ENCODE measurements at places on chromosomes 1 and 21. TPM values are rescaled to one million over a fixed set of nuclear protein-coding genes. Genes with fewer than 3 reads are reported as not detected.
A peak's percentile ranks its signal among the peaks of the same experiment; 100 is the strongest.

- peak; percentile 66 for DNase-seq
Observed at GRCh38 chr21:43644609-43645008, 14.7 kb downstream of the HSF2BP start.

GRCh38 chr1:226977643-226978431 is 37.7 kb downstream of the COQ8A start:
- no peak for DNase-seq

DNA sequence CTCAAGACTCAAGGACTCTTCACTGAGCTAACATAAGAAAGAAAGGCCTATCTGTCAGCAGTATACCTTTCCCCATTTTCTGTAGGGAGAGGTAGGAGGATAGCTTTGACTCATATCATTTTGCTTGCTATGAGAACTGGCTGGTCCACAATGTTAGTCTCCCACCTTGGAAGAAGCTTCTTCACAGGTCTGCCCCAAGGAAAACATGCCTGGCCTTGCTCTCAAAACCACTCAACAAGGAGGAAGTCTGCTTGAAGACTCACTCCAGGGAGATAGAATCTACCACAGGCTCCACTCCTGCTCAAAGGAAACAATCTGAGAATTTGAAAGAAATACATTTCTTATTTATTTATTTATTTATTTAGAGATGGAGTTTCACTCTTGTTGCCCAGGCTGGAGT is 29.5 kb upstream of the LAMC1 start:
- DNase-seq = no peak

GRCh38 chr1:1943834-1944570 is 24.9 kb upstream of the TMEM52 start:
- DNase-seq = peak; percentile 27

DNA sequence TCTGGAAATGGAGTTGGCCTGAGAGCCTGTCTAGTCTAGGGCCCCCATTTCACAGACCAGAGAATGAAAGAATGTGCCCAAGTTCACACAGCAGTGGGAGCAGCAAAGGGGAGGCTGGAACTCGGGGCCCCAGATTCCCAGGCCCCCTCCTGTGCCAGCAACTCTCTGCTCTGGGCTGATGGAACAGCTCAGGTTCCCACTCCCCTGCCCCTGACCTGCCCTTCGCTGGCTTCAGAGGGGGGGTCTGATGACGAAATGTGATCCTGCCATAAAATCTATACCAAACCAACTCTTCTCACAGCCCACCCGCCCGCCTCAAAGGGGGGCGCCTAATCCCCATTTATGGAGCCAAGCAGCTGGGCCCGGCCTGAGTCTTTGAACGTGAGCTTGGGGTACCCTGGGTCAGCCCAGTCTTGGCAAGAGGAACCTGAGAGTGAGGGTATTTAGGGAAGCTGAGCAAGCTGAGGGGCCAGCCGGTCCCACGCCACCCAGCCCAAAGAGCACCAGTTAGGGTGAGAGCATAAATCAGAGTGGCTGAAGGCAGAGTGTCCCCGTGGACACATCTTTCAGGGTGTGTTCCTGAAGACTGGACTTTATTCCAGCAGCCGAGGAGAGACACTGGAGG is 65.0 kb downstream of the FOXD2 start:
- no peak for DNase-seq

DNA sequence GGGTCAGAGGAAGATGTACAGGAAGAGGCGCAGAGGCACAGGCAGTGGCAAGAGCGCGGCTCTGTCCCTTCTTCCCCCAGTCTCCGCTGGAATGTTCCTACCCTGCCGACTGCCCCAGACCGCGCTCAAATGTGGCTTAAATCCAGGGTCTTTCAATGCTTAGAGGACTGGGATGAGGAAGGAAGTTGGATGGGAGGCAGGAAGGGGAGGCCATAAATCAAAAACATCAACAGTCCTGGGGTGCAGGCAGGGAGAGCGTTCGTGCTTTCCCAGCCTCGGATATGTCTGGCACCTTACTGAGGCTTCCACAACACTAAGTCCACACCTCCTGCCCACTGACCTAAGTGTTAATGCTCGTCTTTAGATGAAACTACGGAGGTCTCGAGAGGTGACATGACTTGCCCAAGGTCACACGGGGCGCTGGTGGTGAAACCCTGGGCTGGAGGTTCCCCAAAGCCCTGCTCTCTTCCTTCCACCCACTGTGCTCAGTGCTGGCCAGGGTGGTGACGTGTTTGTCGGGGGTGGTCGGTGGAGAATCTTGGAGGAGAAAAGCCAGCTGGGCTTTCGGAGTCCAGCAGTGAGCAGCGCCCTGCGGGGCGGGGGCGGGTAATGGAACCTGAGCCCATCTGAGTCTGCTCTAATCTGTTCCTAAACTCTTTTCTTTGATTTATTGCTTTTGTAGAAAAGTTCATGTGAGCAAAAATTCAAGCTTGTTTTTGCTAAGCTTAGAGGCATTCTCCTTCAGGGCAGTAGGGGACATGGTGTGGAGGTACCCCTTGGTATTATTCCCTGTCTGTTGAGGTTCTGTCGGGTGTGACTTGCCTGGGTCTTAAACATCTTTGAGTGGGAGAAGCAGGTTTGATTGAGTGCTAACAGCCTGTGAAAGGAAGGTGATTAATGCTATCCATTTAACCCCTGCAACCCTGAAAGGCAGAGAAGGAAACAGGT is 708 bp downstream of the CDA start:
- DNase-seq = peak; percentile 64

- DNase-seq = peak; percentile 32
Observed at GRCh38 chr1:158285756-158286241, 3.9 kb upstream of the CD1C start.

DNA sequence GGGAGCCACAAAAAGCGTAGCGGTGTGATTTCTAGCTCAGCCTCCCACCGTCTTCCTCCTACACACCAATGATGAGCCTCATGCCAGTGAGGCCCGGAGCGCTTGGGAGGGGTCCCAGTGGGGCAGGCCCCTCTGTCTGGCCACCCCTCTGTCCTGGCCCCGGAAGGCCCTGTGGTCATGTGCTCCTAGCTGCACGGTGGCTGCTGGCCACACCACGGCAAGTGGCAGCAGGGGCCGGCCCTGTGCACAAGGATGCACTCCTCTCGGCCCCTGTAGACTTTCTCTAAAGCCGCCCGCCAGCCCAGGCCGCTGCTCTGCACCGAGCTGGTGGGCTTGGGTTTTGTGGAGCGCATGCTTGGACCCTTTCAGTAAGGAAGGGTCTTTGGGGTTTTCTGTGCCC is 53.6 kb downstream of the KCNAB2 start:
- DNase-seq = no peak

GRCh38 chr21:43289442-43289841 is 120.6 kb downstream of the CRYAA start:
- no peak for DNase-seq

- DNase-seq = no peak
Observed at GRCh38 chr1:48773133-48773532, 3.6 kb downstream of the BEND5 start.

DNA sequence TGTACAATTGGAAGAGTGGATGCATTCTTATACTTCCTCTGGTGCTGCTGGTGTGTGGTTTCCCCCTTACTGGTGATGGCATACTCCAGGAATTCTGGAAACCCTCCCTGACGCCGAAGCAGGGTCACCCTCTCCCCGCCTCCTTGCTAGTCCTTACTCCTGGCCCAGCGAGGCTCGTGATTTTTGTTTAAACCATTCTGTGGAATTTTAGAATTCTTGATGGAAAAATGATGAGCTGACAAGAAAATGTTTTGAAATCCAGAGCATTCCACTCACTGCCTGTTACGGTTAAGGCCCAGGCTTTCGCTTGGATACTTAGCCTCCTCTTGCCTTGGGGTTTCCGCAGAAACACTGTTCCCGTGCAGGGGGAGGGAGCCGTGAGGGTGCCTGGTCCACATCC is 41.1 kb downstream of the IL6R start:
- peak; percentile 31 for DNase-seq

DNA sequence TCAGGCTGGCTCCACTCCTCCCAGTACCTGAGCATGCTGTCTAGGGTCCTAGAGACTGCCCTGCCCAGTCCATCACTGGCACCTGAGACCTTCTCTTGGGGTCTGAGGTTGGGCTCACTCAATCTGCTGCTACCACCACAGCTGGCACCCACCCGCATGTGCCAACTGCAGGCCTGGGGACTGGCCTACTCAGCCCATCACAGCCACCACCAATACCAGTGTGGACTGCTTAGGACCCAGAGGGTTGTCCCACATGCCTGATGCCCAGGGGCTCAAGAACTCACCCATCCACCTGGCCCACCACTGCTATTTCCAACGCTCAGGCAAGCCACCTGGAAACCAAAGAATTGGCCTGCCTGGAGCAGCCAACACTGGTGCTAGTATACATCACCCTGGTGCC is 63.5 kb downstream of the CYP4B1 start:
- DNase-seq = no peak

DNA sequence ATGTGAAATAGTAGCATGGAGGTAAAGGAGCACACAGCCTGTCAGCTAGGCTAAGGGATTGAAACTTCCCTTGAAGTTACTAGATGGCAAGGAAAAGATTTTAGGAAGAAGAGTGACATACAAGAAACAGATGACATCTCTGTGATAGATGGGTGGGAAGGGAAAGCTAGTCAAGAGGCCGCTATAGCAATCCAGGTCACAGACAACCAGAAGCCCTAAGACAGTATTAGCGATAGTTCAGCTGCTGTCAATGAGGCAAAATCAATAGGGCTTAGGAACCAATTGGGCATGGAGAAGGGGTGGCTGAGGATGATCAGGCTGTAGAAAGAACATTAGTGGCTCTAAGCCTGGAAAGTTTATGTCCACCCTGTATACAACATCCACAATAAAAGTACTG is 111.1 kb downstream of the GLUL start:
- DNase-seq = no peak

DNA sequence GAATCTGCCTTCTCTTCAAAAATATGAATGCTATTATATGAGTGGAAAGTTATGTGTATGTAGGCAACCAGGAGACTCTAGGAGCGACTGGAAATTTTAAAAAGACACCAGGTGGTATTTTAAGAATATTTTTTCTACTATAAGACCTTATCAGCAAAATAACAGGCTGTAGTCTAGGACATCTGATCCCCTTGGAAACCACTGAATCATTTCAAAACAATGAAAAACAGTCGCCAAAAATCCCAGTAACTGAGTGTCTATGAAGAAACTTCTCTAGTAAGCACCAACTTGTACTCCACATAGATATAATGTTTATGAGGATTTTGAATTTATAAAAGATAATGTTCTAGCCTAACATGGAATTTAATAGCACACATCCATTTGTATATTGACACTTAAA is 358.5 kb downstream of the GPATCH2 start:
- DNase-seq = peak; percentile 32

DNA sequence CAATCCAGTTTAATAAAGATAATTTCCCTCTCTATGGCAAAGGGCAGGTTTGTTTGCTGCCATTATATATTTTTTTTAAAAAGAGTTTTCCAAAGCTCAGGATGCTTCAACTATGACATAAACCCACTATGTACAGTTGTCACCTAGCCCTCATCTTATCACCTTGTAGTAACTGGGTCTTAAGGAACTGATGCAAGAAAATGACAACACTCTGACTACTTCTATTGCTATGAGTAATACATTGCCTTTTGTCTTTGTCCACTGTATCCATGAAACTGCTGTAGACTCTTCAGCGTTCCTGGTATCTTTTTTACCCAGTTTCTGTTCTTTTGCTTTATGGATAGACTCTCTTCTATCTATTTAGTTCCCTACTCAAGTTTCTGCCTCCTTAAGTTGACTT is 586.5 kb downstream of the NEGR1 start:
- no peak for DNase-seq

GRCh38 chr1:71647513-71648300 is 566.9 kb upstream of the ZRANB2 start:
- no peak for DNase-seq

- no peak for DNase-seq
Observed at GRCh38 chr1:99751877-99752504, 14.4 kb downstream of the FRRS1 start.

GRCh38 chr1:83554174-83554573 is 444.8 kb downstream of the TTLL7 start:
- no peak for DNase-seq

DNA sequence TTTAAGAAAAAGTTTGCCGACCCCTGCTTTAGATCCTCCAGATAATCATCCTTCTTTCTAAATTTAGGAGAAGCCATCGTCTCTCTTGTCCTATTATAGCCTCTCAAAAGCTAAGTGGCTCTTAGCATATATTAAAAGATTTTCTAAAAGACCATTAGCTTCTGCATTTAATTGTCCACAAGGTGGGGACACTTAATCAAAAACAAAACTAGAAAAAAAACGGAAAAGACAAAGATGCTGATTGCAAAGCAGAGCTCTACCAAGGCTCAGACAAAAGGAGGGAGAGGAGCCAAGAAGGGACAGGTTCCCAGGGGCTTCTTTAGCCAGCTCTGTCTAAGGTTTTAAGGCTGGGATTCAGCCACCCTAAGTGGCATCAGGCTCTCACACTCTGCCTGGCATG is 128.3 kb upstream of the HMGB4 start:
- peak; percentile 32 for DNase-seq

GRCh38 chr1:91592716-91593477 is 92.2 kb downstream of the CDC7 start:
- DNase-seq = no peak

GRCh38 chr1:204713541-204713940 is 28.0 kb upstream of the LRRN2 start:
- no peak for DNase-seq

LENEP gene
- 1.7 TPM for total RNA-seq

ZNF683 gene
- total RNA-seq = not detected

SLC9C2 gene
- total RNA-seq = not detected

RHEX gene
- not detected for total RNA-seq

BCL2L15 gene
- total RNA-seq = not detected

CHAF1B gene
- 10.3 TPM for total RNA-seq

FCMR gene
- total RNA-seq = 1.7 TPM

CLDN17 gene
- not detected for total RNA-seq

BEND5 gene
- total RNA-seq = 1.6 TPM

ANXA9 gene
- not detected for total RNA-seq

SPRR1A gene
- total RNA-seq = not detected

LYPD8 gene
- 1.4 TPM for total RNA-seq

GFI1 gene
- 0.12 TPM for total RNA-seq

CR1L gene
- not detected for total RNA-seq

YRDC gene
- 23.7 TPM for total RNA-seq

All from RPMI7951 (cell line).